ENCODE measurements at places on chromosomes 4 and X.
A peak's percentile ranks its signal among the peaks of the same experiment; 100 is the strongest.

- DNase-seq = no peak
Measured at GRCh38 chrX:12011075-12011474, 127.2 kb upstream of the FRMPD4 start.

DNA sequence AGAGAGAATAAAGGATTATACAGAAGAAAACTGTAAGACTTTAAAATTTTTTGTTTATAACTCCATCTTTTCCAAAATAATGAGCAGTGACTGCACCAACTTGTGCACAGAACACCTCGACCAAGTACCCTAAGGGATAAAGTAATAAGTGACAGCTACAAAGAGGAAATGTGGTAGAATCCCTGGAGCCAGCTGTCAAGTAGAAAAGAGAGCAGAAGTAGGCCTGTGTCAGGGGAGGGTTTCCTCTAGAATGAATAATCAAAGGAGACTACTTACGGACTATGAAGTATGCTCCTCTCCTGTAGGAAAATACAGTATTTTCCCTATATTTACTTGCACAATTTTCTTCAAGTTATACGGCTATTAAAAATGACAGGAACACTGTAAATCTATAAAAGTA lies 1.2 kb downstream of the EIF1AX start:
- DNase-seq = no peak

- DNase-seq = no peak
Measured at GRCh38 chr4:26863512-26863911, 2.9 kb downstream of the STIM2 start.

DNA sequence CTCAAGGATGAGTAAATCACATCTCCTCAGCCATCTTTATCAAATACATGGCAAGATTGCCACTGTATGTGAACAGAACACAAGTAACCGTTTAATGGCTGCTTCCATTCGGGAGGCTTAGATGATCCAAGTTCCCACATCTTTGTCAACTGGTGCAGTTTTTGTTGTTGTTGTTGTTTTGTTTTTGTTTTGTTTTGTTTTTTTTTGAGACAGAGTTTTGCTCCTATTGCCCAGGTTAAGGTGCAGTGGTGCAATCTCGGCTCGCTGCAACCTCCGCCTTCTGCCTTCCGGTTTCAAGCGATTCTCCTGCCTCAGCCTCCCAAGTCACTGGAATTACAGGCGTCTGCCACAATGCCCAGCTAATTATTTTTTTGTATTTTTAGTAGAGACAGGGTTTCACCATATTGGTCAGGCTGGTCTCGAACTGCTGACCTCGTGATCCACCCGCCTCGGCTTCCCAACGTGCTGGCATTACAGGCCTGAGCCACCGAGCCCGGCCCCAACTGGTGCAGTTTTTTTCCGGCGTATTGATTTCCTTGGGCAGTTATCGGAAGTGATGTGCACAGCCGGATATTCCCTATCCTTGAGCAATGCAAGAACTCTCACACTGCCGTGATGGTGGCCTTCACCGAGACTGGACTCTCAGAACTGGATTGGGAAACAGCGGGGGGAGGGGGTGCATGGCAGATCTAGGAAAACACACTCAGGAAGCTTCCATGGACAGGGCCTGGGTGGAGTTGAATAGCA lies 29.2 kb upstream of the TRIM2 start:
- no peak for DNase-seq

- DNase-seq = no peak
Measured at GRCh38 chr4:150316332-150317205, 238.3 kb downstream of the DCLK2 start.

GRCh38 chrX:118189628-118190027 lies 73.0 kb upstream of the KLHL13 start:
- DNase-seq = no peak

GRCh38 chrX:151239751-151240150 lies 63.4 kb downstream of the GPR50 start:
- DNase-seq = no peak

GRCh38 chr4:83267830-83268475 lies 16.6 kb downstream of the COQ2 start:
- no peak for DNase-seq

- no peak for DNase-seq
Measured at GRCh38 chr4:20096911-20097310, 154.8 kb upstream of the SLIT2 start.

DNA sequence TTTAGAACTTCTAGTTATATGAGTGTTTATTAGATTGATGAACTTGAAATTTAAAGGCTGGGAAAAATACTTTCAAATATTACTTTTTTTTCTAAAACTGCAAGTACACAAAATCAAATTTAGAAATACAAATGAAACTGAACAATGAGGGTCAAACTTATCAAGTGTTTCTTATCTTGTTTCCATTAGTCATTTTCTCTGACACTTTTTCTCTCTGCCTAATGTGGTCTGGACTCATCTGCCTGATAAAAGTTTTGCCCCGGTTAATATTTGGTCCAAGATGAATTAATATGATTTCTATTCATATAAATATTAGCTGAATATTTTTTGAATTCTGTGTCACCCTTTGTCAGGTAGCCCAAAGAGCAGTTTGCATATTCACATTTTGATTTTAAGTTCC lies 8.7 kb upstream of the HPGDS start:
- no peak for DNase-seq

DNA sequence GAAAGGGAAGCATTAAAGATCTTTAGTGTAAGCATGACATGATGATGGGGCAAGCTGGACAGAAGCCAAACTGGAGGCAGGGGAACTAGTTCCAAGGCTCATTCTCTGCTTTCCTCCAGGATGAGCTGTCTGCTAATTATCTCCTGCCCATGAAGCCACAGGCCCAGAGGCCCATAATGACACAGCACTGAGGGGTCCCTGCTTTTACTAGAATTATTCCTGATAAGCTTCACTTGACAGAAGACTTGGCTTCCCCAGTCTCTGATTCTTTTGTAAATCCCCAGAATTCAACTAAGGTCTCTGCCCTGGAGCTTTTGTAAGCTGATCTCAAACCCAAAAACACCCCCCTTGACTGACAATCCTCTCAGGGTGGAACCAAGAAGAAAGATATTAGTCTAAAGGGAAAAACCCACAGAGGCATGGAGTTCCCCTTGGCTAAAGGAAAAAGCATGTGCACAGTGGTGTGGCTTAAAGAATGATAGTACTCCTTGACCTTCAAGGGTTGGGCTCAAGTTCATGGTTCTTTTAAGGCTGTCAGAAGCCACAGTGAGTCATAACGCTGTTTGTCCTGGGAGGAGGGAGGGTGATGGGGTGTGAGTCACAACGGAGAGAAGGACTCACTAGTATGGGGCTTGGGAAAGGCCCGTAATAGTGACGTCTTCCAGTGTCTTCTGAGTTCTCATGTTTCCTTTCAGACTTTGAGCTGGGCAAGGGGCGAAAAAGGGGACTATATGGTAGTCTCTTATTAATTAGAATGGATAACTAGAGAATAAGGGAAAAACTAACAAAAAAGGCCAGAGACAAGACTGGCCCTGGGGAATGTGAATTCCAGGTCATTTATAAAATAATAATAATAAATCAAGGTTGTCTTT lies 146.0 kb upstream of the CPEB2 start:
- DNase-seq = peak; percentile 100

DNA sequence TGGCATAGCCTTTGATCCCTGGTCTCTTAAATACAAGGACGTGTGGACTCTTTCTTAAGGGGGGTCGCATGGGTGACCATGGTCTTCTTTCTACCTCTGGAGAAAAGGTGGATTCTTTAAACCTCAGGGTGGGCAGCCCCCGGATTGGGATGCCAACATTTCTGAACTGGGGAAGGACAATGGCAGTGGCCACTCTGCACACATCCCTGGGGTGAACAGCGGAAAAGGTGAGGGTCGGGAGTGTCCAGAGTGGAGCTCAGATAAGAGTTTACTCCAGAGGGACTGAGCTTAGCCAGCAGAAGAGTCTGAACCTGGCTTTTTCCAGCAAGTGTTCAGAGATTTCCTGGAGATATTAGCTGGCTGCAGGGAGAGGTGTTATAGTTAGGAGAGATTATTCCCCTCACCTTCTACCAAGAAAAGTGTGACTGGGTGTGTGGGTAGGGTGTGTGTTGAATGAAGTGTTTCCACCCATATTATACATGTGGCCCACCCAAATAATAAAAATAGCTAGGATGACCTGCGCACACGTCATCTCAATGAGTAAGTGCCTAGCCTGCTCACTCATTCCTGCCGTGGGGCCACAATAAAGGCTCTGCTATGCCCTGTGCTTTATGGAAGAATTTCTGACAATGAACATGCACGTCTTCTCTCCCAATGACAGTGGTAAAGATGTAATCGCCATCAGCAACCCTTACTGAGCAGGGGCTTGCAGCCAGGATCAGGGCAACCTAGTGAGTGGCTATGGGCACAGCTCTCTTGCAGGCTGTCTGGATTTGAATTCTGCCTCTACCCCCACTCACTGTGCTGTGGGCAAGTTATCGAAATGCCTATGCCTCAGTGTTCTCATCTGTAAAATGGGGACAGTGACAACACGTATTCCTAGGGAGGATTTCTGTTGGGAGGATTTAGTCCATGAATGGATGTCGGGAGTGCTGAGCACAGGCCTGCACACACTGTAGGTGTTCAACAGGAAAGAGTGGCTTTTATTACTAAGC lies 76.6 kb downstream of the SLC2A9 start:
- no peak for DNase-seq

GRCh38 chrX:20315140-20315539 lies 48.4 kb upstream of the RPS6KA3 start:
- no peak for DNase-seq

Measured in stromal cell of bone marrow (primary cell).